ENCODE measurements at places on chromosomes 1 and 21.

DNA sequence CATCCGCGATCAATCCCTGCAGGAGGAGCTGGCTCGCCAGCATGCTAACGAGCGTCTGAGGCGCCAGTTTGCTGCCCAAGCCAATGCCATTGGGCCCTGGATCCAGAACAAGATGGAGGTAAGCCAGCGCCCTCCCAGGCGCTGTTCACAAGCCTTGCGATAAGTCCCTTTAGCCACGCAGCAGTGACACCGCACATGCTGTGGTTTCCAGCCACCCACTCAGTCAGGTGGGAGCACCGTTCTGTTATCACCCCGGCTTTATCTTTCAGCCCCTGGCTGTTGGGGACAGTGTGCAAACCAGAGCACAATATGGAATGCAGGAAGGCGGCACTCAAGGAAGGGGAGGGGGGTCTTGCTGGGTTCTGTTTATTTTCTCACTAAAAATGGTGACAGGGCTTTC is 41.1 kb upstream of the MTR start:
- DNase-seq = no peak

DNA sequence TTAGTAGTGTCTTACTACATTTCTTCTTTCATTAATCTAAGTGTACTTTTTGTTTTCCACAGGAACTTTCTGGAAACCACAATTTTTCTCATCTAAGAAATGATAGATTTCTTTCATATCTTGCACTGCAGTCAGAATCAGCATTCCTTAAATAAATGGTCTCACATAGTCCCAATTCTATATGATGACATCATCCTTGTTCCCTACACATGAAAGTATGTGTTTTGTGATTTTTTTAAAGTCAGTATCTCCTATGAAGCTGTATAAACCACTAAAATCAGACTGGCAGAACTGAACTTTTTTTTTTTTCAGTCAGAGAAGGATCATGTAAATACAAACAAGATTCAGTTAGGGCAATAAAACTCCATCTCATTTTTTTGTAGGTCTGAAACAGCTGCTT is 742.6 kb upstream of the CXADR start:
- DNase-seq = no peak

DNA sequence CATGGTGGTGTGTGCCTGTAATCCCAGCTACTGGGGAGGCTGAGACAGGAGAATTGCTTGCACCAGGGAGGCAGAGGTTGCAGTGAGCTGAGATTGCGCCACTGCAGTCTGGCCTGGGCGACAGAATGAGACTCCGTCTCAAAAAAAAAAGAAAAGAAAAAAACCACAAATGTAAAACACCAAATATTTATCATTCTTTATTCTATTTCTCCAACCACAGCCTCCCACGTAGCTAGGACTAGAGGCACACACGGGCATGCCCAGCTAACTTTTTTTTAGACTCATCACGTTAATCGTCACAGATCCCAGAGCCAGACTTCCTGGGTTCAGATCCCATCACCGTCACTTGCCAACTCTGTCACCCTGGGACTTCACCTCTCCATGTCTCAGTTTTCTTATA is 13.5 kb downstream of the DNAJC16 start:
- DNase-seq = no peak

GRCh38 chr21:31520561-31521098 is 138.9 kb upstream of the SOD1 start:
- DNase-seq = no peak

DNA sequence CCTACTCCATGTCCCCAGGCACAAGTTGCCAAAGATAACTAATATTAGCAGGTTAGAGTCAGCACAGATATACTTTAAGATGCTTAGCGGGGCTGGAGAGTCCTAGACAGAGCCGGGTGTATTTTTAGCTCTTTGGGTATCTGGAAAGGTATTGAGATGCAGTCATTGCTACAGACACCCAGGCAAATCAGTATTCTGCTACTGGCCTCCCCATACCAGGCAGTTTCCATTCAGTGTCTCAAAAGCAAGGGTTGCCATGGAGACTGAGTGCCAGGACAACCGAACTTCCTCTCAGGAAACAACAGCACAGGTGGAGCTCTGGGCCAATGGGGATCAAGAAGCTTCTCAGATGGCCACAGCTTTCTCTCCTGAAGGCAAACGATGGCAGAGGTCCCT is 45.3 kb downstream of the KCNC4 start:
- no peak for DNase-seq

GRCh38 chr1:223363856-223364684 is at the start of gene SUSD4:
TSS of gene SUSD4 (minus strand) at chr1:223364176. CDS start at chr1:223363425, 751 bp downstream.
- DNase-seq = no peak

DNA sequence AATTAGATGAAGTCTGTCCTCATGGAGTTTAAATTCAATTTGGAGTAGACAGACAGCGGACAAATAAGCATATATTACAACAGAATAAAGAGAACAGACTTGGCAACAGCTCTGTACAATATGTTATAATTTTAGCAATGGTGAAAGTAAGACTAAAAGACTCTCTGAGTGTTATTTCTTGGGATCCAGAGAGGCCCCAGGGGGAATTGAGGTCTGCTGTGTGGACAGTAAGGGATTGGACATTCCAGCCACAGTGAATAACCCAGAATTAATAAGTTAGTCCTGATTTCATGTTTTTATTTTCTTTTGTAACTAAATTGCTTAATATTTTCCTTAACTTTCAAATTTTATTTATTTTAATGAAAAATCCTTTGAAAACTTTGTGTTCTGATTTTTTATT is 101.7 kb downstream of the PATJ start:
- DNase-seq = no peak

- DNase-seq = no peak
Observed at GRCh38 chr1:218485241-218485928, 140.2 kb downstream of the TGFB2 start.

- DNase-seq = no peak
Observed at GRCh38 chr1:200535605-200536004, 84.9 kb downstream of the KIF14 start.

- peak; percentile 89 for DNase-seq
Observed at GRCh38 chr1:167819849-167820683, 93.9 kb downstream of the ADCY10 start.

DNA sequence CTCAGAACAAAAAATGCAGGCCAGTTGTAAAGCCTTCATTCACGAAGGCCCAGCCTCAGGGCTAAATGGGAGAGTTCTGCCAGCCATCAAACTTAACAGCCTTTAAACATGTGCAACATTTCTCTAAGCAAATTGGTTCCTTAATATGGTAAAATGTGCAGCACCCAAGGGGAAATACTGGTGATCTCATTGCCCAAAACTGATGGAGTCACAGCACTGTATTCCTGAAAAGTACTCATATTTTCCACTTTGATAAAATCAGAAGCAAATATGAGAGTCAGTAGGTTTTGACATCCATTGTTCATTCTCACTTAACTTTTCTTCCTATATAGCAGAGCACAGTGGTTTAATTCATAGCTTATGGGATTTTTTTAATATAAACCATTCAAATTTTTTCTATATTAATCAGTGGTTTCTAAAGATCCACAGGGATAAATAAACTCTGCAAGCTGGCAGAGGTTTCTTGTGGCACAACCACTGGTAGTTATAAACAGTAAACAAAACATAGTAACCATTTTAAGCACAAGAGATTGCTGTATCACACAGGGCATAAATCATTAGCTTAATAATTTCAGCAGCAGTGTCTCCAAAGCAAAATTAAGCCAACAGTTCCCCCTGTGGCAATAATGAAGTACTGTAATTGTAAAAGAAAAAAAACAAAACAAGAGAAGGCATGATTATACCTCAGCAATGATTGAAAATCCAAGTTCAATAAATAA is 106.9 kb upstream of the LYPLAL1 start:
- peak; percentile 52 for DNase-seq

DNA sequence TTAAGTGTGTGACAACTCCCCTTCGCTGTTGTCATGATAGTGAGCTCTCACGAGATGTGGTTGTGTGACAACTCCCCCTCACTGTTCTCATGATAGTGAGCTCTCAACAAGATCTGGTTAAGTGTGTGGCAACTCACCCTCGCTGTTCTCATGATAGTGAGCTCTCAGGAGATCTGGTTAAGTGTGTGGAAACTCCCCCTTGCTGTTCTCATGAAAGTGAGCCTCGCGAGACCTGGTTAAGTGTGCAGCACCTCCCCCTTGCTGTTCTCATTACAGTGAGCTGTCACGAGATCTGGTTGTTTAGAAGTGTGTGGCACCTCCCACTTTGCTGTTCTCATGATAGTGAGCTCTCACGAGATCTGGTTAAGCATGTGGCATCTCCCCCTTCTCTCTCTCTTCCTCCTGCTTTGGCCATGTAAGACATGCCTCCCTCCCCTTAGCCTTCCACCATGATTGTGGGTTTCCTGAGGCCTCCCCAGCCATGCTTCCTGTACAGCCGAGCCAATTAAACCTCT is 25.1 kb upstream of the LSS start:
- DNase-seq = no peak

DNA sequence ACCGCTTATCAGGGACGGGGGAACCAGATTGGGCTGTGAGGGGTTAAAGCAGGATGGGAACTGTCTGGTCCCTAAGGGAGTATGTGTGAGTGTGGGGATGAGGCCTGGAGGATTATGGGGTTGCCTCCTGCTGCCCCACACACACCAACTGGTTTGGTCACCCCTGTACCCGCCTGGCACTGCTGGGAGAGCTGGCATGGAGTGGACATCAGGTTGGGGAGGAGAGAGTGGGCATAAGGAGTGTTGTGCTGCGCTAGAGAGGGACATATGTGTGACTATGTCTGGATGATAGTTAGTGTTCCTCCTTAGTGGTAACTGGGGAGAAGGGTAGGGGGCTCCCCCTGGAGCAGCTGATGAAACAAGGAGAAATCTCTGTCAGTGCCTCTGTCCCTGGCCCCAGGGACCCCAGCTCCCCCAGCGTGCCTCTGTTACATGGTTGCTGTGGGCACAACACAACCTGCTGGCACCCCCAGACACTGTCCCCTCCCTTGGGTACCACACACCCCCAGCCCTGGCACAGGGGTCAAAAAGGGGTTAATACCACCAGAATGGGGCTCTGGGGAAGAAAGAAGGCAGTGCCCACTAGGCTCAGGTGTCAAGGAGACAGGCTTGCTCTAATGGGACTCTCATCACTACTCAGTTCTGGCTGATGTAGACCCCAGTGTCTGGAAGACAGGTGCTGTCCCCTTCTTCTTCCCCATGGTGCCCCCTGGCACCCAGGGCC is 1.9 kb downstream of the ZBTB7B start:
- no peak for DNase-seq

DNA sequence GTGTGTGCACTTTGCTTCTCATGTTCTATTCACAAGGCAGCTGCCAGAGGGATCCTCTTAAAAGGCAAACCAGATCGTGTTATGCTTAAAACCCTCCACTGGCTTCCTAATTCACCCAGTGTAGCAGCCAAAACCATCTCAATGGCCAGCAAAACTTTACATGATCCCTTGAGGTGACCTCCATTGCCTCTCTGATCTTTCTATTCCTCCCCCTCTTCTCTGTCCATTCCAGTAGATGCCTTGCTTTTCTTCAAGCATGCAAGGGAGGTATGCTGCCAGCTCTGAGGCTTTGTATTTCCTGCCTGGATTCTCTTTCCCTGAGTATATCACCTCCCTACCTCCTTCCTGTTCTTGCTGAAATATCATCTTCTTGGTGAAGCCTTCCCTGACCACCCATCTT is 93.2 kb upstream of the KCNK2 start:
- peak; percentile 42 for DNase-seq

DNA sequence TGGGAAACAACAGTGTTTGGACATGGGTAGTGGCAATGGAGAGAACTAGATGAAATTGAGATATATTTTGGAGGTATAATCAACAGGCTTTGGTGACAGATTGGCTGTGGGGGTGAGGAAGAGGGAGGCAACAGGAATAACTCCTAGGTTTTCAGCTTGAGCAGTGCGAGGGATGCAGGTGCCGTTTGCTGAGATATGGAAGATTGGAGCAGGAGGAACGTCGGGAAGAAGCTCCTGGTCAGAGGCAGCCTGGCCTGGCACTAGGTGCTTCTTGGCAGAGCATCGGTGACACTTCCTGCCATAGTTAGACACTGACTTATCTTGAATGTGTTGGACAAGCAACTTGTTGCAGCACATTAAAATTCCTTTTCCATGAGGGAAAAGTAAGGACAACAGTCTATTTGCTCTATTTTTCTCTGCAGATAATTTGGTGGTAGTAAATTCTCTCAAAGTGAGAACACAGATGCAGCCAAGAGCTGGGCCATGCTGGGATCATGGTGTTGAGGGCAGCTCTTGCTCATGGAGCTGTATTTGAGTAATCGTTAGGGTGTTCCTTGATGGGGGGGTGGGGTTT is 21.5 kb upstream of the MYSM1 start:
- no peak for DNase-seq

- DNase-seq = no peak
Observed at GRCh38 chr1:2276803-2277580, 48.9 kb downstream of the SKI start.

DNA sequence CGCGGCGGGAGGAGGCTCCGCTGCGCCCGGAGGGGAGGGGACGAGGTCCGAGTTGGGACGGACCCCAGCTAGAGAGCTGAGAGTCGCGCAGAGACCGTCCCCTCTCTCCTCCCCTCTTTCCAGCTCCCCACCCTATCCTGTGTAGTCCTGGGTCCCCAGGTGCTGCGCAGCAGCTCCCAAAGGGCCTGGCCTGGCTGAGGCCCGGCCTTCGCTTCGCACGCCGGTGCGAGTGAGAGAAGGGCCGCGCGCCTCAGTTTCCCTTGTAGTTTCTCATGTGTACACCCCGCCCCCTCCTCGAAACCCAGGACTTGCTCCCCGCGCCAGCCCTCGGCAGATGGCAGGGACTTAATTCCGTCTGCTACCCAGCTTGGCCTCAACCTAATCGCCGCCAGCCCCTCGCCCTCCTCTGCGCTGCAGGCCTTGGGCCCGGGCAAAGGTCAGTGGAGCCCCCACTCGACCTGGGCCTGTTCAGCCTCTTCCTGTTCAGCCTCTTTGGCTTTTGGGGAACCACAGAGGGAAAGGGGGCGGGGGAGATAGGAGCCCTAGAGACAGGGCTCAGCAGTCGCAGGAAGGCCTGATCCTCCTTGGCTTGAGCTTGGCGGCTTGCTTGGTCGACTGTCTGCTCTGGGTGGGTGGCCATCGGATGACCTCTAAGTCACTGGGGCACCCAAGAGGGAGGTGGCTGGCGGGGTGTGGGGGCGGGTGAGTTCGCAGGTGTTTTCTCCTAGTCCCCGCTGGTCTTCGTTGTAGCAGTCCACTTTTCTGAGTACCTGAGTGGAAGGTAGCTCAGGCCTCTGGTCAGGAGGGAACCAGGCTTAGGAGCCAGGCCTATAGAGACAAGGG is 1.0 kb downstream of the ZNF687 start:
- DNase-seq = no peak

DNA sequence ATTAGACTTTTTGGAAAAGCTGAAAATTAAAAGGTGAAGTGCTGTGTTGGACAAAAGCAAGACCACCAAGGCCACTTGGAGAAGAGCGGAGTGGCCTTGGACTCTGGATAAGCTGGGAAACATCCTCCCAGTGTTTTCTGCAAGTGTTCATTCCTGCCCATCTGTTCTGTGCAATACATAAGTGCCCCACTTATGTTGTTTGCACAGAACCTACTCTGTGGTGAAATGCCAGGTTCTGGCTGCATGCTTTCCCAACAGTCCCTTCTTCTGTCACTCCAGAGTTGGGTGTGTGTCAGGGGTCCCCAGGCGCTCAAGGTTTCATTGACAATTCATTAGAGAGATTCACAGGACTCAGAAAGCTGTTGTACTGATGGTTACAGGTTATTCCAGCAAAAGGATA is 30.3 kb downstream of the NHLH2 start:
- no peak for DNase-seq

- DNase-seq = no peak
Observed at GRCh38 chr21:25881524-25882376, 147.0 kb downstream of the GABPA start.

- no peak for DNase-seq
Observed at GRCh38 chr1:187985897-187986654, 1157.3 kb downstream of the PLA2G4A start.

Data from GM04504 (cell line).